Cardiac muscle cell (in vitro differentiated cells and primary cell): ENCODE measurements at places on chromosomes 4 and X. TPM values are rescaled to one million over a fixed set of nuclear protein-coding genes. Genes with fewer than 3 reads are reported as not detected.

Gene RHOXF2B
- total RNA-seq = not detected in 2 replicates

Gene FAT4
- 4.5 and 5.6 TPM in 2 replicates for total RNA-seq

Gene STAP1
- not detected in 2 replicates for total RNA-seq

Gene GJB1
- total RNA-seq = not detected in 2 replicates

Gene EGFL6
- total RNA-seq = 0.07 TPM in 1 of 2 replicates, not detected in the other

Gene LINC00632
- 9.4 TPM in 2 replicates for total RNA-seq

Gene SRPK3
- not detected in 2 replicates for total RNA-seq

Gene BCOR
- total RNA-seq = 56.3 and 90.5 TPM in 2 replicates

Gene SLC9B1
- 0.14 and 0.30 TPM in 2 replicates for total RNA-seq
